ENCODE measurements at places on chromosomes 11 and 22. TPM values are rescaled to one million over a fixed set of nuclear protein-coding genes. Genes with fewer than 3 reads are reported as not detected.

DNA sequence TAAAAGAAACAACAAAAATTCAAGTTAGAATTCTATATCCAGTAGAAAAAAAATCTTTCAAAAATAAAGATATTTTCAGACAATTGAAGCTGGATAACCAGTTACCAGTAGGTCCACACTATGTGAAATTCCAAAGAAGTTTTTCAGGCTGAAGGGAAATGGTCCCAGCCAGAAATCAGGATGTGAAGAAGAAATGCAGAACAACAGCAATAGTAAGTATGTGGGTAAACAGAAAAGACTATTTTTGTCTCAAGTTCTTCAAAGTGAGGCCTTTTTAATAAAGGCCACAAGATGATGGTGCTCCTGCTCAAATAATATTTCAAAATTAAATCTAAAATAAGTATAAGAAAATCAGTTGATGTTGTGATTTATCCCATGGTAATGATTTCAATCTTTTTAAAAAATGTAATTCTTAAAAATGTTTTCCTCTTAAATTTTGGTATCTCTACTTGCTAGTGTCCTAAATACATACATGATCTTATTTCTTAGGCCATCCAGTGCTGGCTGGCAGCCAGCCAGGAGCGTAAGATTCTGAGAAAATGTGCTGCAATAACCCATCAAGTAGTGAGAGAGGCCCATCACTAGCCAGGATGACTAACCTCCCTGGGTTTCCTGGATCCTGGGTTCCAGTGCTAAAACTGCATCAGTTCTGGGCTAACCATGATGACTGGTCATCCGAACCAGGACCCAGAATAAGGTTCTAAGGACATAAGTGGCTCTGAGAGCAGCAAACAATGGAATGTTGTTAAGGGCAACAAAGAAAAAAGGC, 15.6 kb upstream of the UCP3 start:
- peak; percentile 79 for DNase-seq

SLC22A12 gene
- total RNA-seq, result not detected

GRCh38 chr11:100888836-100889235, 201.7 kb downstream of the ARHGAP42 start:
- no peak for DNase-seq

GRCh38 chr11:8988329-8989234, 15.2 kb downstream of the NRIP3 start:
- no peak for DNase-seq

OR2D2 gene
- total RNA-seq, result 0.25 TPM

RBM4 gene
- 153 TPM for total RNA-seq

OR10A2 gene
- not detected for total RNA-seq

- DNase-seq, result no peak
Measured at GRCh38 chr22:25060522-25061071, 108.1 kb downstream of the KIAA1671 start.

POTEH gene
- not detected for total RNA-seq

GRCh38 chr11:120024586-120024985, 113.3 kb downstream of the TRIM29 start:
- no peak for DNase-seq

MMP1 gene
- 7.8 TPM for total RNA-seq

GRCh38 chr11:76668362-76669155, 2.0 kb downstream of the LRRC32 start:
- no peak for DNase-seq

OR8G1 gene
- total RNA-seq, result not detected

- DNase-seq, result no peak
Measured at GRCh38 chr11:104000798-104001197, 35.6 kb upstream of the DDI1 start.

GRCh38 chr11:123815122-123815521, 9.0 kb upstream of the OR6M1 start:
- DNase-seq, result no peak
